Activated CD8-positive, alpha-beta memory T cell treated with anti-CD3 and anti-CD28 coated beads for 1 hour (primary cell): ENCODE measurements at places on chromosomes 3 and 15.

DNA sequence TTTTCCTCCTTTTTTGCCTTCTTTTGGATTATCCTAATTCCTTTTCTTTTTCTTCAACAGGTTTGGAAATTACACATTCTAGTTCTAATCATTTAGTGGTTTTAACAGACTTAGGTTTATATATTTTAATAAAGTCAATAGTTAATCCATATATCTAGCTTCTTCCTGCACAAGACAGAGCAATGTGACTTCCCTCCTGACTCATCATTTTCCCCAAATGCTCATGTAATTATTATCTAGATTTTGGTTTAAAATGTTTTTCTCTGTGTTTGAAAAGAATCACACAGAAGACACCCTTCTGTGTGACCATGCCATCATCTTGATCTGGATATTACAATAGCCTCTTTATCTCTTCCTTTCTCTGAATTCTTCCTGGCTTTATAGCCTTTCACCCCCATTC lies 28.6 kb upstream of the SSR3 start:
- DNase-seq, result no peak

DNA sequence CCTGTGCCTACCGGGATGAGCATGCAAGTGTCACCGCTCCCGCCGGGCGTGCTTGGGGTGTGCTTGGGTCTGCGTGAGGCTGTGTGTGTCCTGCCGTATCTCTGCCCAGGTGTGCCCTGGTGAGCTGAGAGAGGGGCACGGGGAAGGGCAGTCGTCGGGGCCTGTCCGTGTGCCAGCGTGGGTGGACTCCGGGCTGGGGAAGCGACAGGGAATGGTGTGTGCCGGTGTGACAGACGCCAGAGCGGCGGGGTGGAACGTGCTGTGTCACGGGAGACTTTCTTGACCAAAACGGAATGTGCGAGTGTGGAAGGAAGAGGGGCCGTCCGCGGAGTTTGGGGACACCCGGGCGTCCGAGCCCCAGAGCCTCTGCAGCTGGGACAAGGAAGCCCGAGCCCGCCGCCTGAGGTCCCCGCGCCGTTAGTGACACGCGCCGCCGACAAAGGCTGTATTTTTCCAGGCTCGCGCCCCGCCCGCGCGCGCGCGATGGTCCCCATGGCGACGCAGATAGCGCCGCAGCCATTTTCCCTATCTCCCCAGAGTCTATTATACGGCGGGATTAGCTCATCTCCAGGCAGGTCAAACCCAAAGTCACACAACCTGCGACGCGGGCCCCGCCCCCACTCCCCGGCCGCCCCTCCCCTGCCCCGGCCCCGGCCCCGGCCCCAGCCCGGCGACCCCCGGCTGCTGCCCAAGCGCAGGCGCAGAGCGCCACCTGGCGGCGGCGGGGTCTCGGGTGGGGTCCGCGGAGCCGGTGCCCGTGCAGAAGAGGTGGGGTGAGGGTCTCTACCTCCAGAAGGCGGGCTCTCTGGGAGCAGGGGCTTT lies 4.5 kb upstream of the GATA2 start:
- DNase-seq, result no peak

DNA sequence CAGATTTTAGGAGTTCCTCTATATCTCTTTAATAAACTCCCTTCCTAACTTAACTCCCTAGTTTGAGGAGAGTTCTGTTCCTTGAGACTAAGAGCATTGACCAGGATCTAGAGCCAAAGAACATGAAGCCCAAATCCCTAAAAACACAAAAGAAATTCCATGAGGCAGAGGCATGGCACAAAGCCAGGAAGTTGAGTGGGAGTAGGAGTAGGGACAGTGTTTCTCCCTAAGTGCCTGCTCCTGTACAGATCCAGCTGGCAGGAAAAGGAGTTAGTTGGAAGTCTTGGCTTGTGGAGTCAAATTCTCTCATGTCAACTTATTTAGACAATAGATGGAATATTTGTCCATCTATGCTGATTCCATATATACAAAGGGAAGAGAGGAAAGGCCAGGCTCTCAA lies 11.4 kb downstream of the ACTC1 start:
- DNase-seq, result no peak

- no peak for DNase-seq
Observed at GRCh38 chr15:43775411-43775965, 1.3 kb downstream of the ELL3 start.

DNA sequence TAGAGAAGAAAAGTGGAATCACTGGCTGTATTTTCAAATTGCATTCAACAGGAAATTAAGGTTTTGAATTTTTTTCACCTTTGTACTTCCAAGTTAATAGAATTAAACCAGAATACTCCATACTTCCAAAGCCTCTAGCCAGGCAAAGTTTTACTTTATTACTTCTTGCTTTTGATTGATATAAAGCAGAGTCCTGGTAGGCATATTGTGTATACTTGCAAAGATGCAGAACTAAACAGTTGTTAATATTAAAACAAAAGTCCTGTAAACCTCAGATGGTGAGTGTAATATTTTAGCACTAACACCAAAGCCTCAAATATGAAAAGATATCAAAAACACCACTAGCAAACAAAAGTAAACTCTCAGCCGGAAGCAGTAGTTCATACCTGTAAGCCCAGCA lies 107.2 kb upstream of the C2CD4B start:
- DNase-seq, result no peak

- no peak for DNase-seq
Observed at GRCh38 chr3:140748-141330, 55.7 kb upstream of the CHL1 start.
